Stimulated activated CD8-positive, alpha-beta memory T cell treated with anti-CD3 and anti-CD28 coated beads, Interleukin-4, amount 100 ng/mL, for 4 hours (primary cell): ENCODE measurements at places on chromosomes 5 and 9.

- DNase-seq: no peak
Observed at GRCh38 chr9:112860451-112860850, 30.2 kb downstream of the SLC46A2 start.

- no peak for DNase-seq
Observed at GRCh38 chr9:120860083-120860482, 16.9 kb downstream of the PHF19 start.

DNA sequence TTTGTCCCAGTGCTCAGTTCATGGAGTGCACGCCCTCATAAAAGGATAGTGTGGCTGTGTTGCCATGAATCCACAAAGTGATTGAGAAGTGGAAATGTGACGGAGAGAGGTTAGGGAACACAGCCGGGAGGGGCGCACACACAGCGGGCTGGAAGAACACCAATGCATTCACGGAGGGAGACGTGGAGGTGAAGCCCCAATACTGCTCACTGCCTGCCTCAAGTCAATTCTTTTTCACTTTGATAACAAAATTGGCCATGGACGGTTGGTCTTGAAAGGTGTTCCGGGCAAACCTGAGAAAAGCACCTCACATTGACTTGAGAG, 424.1 kb downstream of the MED10 start:
- DNase-seq: no peak

- no peak for DNase-seq
Observed at GRCh38 chr9:125600194-125600593, 106.8 kb downstream of the MAPKAP1 start.

- no peak for DNase-seq
Observed at GRCh38 chr9:126692041-126692758, 78.5 kb downstream of the LMX1B start.

- DNase-seq: no peak
Observed at GRCh38 chr5:18546591-18546990, 912.3 kb downstream of the TAF11L14 start.

DNA sequence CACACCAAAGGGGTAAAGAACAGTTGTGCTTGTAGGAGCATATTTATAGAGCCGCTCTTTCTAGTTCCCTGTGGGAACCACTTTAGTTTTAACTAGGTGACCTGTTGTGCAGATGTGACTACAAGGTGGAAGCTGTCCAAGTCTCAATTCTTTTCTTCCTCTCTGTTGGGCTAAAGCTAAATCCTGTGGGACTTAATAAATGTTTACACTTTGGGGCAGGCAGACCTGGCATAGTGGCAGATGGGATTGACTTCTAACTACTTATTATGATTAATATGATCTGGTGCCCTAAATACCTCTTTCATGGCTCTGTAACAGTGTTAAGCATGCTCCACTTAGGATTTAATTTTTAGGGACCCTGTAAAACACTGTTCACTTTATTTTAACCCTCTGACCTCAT, 265.3 kb downstream of the KCTD16 start:
- DNase-seq: no peak

GRCh38 chr5:68673106-68673822, 420.6 kb upstream of the SLC30A5 start:
- no peak for DNase-seq

DNA sequence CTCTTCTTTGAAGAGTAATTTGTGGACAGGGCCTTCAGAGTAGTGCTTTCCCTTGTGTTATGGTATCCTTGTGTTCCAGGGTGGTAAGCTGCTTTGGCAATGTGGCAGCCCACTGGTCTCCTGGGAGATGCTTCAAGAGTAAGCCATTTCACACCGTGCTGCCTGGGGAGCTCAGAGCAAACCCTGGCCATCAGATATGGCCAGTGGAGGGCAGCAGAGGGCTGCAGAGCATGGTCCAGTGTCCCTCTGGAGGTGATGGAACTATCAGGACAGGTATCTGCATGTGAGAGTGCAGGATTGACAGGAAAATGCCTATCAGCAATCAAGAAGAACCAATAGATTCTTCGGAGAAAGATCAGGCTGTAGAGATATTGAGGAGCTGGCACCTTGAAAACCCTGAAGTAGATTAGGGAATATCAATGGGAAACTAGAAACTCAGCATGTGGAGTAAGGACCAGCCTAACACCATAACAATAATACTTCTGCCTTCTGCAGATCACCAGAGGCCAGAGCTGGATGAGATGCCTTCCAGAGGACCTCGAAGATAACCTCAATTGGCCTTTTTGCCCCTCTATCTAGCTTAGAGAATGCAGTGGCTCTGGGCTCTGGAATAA, 90.8 kb downstream of the PLPPR1 start:
- DNase-seq: no peak

DNA sequence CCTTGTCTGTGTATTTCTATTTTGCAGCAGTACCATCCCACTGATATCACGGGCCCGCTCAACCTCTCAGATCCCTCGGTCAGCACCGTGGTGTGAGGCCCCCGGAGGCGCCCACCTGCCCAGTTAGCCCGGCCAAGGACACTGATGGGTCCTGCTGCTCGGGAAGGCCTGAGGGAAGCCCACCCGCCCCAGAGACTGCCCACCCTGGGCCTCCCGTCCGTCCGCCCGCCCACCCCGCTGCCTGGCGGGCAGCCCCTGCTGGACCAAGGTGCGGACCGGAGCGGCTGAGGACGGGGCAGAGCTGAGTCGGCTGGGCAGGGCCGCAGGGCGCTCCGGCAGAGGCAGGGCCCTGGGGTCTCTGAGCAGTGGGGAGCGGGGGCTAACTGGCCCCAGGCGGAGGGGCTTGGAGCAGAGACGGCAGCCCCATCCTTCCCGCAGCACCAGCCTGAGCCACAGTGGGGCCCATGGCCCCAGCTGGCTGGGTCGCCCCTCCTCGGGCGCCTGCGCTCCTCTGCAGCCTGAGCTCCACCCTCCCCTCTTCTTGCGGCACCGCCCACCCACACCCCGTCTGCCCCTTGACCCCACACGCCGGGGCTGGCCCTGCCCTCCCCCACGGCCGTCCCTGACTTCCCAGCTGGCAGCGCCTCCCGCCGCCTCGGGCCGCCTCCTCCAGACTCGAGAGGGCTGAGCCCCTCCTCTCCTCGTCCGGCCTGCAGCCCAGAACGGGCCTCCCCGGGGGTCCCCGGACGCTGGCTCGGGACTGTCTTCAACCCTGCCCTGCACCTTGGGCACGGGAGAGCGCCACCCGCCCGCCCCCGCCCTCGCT, 1.9 kb downstream of the LRRC26 start:
- no peak for DNase-seq

DNA sequence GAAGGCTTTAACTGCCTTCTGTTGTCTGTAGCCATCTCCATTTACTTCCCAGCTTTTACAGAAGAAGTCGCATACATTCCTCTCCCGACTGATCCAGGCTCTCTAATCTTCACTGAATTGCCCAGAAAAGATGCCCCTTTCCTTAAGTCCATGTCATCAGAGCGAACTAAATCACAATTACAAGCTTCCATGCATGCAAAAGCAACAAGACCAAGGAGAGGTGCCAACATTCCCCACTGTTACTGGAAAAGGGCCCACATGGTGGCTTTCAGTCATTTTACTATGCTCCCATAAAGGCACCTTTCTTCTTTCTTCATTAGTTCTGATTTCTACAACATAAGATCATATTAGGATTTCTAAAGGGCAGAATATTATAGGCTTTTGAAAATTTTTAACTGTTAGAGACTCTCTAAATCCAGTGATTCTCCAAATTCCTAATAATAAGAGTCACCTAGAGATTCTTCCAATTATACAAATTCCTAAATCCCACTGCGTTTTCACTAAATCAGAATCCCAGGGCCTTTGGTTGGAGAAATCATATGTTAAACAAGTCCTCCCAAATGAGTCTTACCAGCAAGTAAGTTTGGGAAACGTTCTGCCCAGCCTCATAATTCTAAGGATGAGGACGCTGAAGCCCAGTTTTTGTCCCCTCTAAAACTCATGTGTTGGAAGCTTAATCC, 17.0 kb upstream of the ZFR start:
- no peak for DNase-seq

- no peak for DNase-seq
Observed at GRCh38 chr5:53126521-53126920, 17.0 kb upstream of the MOCS2 start.

DNA sequence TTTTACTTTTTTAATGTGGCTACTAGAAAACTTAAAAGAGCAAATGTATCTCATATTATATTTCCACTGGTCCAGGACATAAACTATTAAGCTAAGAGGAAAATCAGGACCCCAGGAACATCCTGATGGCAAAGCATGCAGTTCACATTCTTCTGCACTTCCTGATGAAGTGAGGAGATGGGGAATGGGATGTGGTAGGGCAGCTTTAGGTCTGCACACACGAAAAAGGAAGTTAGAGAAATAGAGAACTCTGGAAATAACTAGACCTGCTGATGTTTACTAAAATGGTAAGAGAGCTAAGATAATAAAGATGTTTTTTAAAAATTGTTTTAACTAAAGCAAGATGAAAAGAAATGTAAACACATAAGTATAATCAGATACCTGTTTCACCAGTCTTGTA, 39.7 kb upstream of the NIPBL start:
- DNase-seq: no peak

GRCh38 chr9:3863686-3864085, 337.9 kb upstream of the RFX3 start:
- no peak for DNase-seq
